ENCODE measurements at places on chromosomes 1 and 21.

DNA sequence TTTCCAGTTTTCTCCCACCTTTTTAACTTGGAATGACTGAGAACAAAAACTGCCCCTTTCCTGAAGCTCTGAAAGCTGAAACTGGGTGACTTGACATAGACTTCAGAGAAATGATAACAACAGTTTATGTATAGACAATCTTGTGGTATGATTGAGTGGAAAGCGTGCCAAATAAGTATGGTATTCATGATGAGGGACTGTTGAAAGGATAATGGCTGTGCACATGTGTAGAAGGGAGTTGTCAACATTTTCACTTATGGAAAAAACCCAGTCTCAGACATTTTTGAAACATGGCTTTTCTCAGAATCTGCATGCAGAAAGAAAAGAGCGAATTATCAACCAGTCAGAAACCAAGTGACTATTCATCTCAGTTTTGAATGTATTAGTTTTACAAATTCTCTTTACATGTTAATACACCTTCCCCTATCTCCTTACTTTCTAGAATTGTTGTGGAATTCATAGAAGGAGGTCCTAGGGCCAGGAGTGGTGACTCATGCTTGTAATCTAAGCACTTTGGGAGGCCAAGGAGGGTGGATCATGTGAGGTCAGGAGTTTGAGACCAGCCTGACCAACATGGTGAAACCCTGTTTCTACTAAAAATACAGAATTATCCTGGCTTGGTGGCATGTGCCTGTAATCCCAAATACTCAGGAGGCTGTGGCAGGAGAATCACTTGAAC lies 261.2 kb downstream of the S1PR1 start:
- no peak for DNase-seq

DNA sequence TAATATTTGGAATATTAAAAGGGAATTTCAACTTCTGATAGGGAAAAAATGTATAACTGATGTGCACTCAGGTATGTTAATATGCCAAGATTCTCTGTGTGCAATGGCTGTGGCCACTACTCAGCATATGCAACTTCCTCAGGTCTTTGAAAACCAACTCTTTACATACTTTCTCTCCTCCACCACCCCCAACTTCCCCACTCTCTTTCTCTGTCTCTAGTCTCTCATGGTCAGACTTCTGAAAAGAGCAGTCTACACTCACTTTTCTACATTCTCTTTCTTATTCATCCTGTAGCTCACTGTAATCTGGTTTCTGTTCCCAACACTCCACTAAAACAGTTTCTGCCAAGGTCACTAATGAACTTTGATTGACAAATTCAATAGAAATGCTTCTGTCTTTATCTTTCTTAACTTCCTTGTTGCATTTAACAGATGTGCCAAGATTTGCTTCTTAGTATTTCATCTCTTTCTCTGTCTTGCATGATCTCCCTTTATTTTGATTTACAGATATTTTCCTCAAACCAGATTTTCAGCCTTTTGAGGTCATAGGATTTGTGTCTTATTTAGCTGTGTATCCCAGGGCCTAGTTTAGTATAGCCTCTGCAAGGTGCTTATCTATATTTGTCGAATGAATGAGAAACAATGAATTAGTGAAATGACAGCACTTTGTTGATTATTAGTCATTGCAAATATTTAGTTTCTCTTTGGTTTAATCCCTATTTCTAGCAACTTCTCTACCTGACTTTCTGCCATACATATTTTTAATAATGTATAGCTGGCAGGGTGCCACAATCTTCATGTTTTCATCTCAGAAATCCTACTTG lies 168.9 kb downstream of the LMO4 start:
- no peak for DNase-seq

- DNase-seq, result no peak
Observed at GRCh38 chr1:212692774-212693644, 6.6 kb downstream of the BATF3 start.

DNA sequence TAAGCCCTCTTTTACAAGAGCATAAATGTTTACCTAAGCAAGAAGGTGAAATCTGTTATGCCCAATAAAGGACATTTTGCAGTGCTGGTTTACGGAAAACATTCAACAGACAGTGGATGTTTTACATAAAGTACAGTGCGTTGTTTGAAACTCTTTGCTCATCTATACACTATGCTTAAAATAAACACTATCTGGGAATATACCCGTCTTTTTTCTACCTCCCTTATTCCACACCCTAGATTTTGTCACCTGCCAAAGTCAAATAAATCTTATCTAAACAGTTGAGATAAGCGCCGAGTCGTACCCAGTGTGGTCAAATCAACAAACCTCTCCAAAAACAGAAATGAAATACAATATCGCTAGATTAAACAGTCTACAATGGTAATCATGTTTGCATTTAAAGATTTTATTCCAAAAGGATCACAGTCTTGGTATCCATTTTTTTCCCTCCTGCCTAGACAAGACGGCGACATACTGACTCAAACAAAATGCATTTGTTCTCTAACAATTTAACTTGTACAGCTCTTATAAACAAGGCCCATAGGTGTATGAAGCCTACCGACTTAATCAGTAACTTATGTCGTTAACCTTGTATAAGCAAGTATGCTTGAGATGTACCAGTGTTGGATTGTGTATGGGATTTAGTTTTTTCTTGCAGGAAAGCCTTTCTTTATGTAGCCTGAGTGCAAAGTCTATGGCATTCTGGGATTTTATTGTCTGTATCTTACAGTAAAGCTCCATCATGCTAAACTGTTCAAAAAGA lies 189.1 kb downstream of the FMN2 start:
- no peak for DNase-seq

- DNase-seq, result no peak
Observed at GRCh38 chr1:203521812-203522211, 27.9 kb downstream of the OPTC start.

- DNase-seq, result no peak
Observed at GRCh38 chr1:178513278-178513983, 522 bp downstream of the TEX35 start.
